Transverse colon (tissue), 4 donors: ENCODE measurements at places on chromosomes 2 and 18.

GRCh38 chr2:24957221-24957620 is 14.5 kb downstream of the DNAJC27 start:
- peaks cover 2% of the 10 kb centered on the region for H3K4me1 ChIP-seq
- peaks cover 5% of the 10 kb centered on the region for H3K36me3 ChIP-seq
- DNase-seq: no peak
- H3K27ac ChIP-seq: no peak overlapping the region
- no peak overlapping the region for H3K4me3 ChIP-seq
- H3K27me3 ChIP-seq: no peaks in the 10 kb centered on the region

- peaks cover 35% of the 10 kb centered on the region for H3K36me3 ChIP-seq
- no peak overlapping the region for H3K27ac ChIP-seq
- H3K27me3 ChIP-seq: no peaks in the 10 kb centered on the region
- H3K4me3 ChIP-seq: no peak overlapping the region
Observed at GRCh38 chr2:227341553-227341952, 16.5 kb downstream of the MFF start.

DNA sequence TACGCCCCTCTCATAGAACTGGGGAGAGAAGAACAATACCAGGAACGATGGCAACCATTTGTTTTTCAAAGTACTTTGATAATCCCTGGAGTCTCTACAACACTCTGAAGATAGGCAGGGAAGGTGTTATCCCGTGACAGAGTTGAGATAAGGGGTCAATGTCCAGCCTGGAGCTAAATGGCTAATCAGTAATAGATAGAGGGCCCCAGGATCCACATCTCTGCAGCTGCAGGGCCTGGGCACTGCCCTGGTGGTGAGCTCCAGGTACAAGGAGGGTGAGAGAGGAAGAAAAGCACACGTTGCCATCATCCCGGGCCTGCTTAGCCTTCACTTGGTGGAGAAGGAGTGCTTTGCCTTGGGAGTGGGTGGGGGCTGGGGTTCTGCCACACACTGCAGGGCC is 260.6 kb downstream of the PRKCE start:
- no peaks in the 10 kb centered on the region for H3K27me3 ChIP-seq
- no peak overlapping the region for H3K4me3 ChIP-seq

- no peak overlapping the region for H3K4me3 ChIP-seq
- H3K27ac ChIP-seq: no peak overlapping the region
- H3K36me3 ChIP-seq: no peaks in the 10 kb centered on the region
- peaks cover 10% of the 10 kb centered on the region for H3K4me1 ChIP-seq
Observed at GRCh38 chr2:205540036-205540435, 142.3 kb upstream of the NRP2 start.

DNA sequence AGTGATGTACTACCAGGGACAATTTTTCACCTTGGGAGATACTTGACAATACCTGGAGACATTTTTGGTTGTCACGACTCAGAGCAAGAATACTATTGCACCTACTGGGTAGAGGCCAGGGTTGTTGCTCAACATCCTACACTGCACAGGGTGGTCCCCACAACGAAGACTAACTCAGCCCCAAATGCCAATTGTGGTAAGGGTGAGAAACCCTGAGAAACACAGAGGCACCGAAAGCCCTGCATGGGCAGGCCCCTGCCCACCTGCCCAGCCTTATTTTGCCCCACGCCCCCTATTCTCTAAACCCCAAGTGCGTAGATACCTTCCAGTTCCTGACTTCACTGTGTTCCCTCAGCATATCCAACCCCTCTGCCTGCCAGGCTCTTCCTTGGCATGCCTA is 163.1 kb upstream of the PKDCC start:
- no peaks in the 10 kb centered on the region for H3K27me3 ChIP-seq
- no peaks in the 10 kb centered on the region for H3K36me3 ChIP-seq
- DNase-seq: no peak
- H3K4me3 ChIP-seq: no peak overlapping the region

GRCh38 chr2:38690499-38691420 is 24.8 kb downstream of the GALM start:
- H3K36me3 ChIP-seq: peaks cover 8% of the 10 kb centered on the region
- H3K4me3 ChIP-seq: no peak overlapping the region
- H3K4me1 ChIP-seq: peaks cover 10% of the 10 kb centered on the region
- peak overlapping the region; percentile 63 for H3K27ac ChIP-seq

DNA sequence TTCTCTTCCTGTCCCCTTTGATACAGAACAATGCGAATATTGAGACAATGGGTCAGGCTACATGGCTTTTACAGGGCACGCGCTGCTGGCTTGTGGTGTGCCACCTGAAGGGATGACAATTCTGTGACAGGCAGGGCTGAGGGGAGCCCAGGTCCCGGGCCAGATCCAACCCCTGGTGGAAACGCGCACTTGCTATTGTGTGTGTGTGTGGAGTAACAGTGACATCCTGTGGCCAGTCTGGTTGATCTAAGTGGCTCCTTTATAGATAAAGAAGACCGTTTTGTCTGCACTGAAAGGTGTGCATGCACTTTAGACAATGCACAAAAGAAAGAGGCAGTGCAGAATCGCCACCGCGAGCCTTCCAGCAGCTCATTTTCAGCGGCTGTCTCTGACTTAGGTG is 273.6 kb downstream of the HRH4 start:
- H3K36me3 ChIP-seq: no peaks in the 10 kb centered on the region
- DNase-seq: no peak
- H3K4me1 ChIP-seq: peaks cover 11% of the 10 kb centered on the region

DNA sequence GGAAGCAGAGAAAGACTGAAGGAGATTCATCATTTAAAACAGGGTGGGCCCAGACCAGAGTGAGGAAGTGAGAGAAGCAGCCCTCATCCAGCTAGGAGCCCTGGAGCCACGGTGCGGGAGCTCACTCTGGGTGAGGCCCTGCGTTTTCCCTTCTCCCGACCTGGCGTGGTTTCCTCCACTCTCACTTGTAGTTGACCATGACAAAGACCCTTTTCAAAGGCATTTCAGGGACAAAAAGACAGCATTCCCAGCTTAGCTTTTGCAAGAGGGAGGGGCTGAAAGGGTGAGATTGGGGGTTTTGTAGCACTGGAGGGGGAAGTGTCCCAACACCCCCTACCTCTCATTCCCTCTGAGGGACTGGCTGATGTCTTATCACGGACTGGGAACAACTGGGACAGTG is 56.6 kb downstream of the TRPM8 start:
- no peaks in the 10 kb centered on the region for H3K4me1 ChIP-seq
- no peaks in the 10 kb centered on the region for H3K27me3 ChIP-seq
- H3K27ac ChIP-seq: no peak overlapping the region
- H3K4me3 ChIP-seq: no peak overlapping the region
- no peak for DNase-seq
- H3K36me3 ChIP-seq: no peaks in the 10 kb centered on the region

- no peak overlapping the region for H3K27ac ChIP-seq
- no peaks in the 10 kb centered on the region for H3K4me1 ChIP-seq
- no peak overlapping the region for H3K4me3 ChIP-seq
- H3K36me3 ChIP-seq: no peaks in the 10 kb centered on the region
- DNase-seq: no peak
Observed at GRCh38 chr18:33652635-33653034, 74.6 kb downstream of the ASXL3 start.

DNA sequence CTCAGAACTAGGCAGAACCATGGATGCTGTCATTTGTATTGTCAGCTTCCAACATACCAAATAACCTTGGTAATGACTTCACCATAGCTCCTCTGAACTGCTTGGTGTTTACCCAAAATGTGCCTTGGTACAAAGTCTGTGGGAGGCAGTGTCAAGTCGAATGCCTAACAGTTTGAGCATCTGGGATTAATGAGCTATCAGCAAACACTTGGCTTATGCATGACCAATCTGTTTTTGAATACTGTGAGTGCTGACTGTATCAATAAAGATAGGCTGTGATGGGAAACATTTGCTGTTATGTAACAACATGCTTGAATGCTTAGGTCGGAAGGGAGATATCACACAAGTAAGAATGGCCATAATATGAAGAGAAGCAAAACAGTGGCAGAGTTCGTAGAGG is 455.4 kb downstream of the CMPK2 start:
- no peaks in the 10 kb centered on the region for H3K4me1 ChIP-seq
- no peak overlapping the region for H3K4me3 ChIP-seq
- no peaks in the 10 kb centered on the region for H3K36me3 ChIP-seq

DNA sequence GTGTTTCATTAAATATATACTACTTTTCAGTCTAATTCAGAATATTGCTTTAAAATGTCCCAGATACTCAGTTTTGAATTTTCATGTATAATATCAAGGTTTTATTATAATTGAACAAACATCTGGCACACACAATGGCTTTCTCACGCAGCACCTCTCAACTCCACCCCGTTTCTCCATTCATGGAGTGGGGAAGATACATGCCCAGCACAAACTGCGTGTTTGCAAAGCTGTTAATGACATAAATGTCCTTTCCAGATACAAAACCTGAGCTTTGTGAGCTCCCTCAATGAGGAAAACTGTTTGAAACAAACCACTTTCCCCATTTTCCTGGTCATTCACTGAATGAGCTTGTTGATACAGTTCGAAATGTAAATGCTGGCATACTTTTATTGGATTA is 150.3 kb upstream of the RASGRP3 start:
- no peak overlapping the region for H3K4me3 ChIP-seq
- DNase-seq: no peak
- no peak overlapping the region for H3K27ac ChIP-seq
- H3K27me3 ChIP-seq: no peaks in the 10 kb centered on the region

DNA sequence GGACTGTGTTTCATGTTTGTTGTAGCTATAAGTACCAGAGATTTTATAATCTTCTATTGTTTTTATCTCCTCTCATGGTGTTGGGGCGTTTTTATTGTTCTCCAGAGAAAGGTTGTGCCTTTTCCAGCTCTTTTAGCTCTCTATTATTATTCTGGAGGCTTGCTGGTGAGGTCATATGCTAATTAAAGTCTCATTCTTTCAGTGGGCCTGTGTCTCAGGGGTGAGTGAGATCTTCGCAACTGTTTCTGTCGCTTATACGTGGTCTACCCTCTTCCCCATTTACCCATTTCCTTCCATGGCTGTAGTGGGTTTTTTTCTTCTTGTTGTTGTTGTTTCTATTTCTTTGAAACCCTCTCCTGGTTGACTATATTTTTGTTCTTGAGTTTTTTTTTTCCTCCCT is 584.9 kb downstream of the TMEM182 start:
- no peaks in the 10 kb centered on the region for H3K4me1 ChIP-seq
- H3K27me3 ChIP-seq: no peaks in the 10 kb centered on the region
- no peak overlapping the region for H3K27ac ChIP-seq
- H3K36me3 ChIP-seq: no peaks in the 10 kb centered on the region
- no peak overlapping the region for H3K4me3 ChIP-seq

DNA sequence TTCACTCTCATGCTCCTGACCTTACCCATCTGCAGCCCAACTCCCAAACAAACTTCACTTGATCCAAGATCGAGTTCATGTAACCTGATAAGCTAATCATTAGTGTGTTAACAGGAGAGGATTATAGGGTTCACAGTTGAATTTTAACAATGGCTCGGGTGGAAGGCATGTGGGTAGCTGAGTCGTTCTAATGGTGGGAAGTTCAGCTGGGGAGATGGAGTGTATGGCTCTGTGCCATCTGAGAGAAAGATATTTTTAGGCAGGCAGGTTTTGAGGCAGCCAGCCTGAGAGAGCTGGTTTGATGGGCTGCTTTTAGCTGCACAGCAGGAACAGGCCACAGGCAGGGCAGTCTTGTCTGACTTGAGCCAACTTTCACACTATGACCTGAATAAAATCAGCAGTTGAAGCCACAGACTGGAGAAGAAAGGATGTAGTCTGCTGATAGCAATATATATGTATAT is 17.7 kb upstream of the NFE2L2 start:
- no peak for DNase-seq
- no peaks in the 10 kb centered on the region for H3K36me3 ChIP-seq
- no peak overlapping the region for H3K27ac ChIP-seq
- no peaks in the 10 kb centered on the region for H3K27me3 ChIP-seq
- H3K4me1 ChIP-seq: no peaks in the 10 kb centered on the region
- H3K4me3 ChIP-seq: no peak overlapping the region

DNA sequence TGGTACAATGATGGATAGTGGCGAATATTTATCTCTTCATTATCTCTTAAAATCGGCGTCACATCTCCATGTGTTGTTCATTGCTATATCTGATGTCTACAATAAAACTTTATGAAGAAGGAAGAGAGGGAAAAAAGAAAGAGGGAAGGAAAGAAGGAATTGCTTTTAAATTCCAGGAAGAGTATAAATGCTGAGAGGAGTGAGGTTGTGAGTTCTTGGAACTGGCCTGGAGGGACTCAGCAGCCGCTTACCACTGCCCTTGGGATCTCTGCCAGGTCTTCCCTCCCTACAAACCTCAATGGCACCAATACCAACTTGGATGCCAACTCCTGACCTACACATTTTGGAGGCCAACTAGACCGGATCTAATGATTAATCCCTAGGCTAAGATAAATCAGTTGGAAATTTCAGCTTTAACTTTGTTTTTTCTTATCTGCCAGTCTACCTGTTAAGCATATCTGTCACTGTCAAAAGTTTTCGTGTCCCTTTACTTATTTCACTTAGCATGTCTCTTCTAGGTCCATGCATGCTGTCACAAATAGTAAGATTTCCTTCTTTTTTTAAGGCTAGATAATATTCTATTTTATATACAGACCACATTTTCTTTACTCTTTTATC is 9.8 kb downstream of the SCN9A start:
- H3K4me3 ChIP-seq: no peak overlapping the region
- H3K27ac ChIP-seq: no peak overlapping the region
- H3K27me3 ChIP-seq: no peaks in the 10 kb centered on the region
- DNase-seq: no peak

DNA sequence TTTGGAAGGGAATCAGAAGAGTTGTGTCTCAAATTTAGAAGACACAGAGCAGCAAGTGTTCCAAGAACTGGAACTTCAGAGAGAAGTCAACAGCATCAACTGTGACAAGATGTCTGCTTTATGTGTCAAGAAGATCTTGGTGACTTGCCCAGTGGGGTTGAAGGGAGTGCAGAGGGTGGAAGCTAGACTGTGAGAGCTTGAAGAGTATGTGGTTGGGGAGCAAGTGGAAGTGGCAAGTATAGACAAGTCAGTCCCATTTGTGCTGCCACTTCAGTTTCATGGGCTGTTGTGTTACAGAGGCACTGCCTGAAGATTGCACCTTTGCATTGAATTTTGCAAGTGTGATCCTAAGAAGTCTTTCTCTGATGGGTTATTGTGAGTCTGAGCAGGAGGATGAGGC is 68.7 kb upstream of the MC2R start:
- no peak overlapping the region for H3K4me3 ChIP-seq
- H3K4me1 ChIP-seq: no peaks in the 10 kb centered on the region
- H3K36me3 ChIP-seq: no peaks in the 10 kb centered on the region
- H3K27ac ChIP-seq: no peak overlapping the region
- DNase-seq: no peak

DNA sequence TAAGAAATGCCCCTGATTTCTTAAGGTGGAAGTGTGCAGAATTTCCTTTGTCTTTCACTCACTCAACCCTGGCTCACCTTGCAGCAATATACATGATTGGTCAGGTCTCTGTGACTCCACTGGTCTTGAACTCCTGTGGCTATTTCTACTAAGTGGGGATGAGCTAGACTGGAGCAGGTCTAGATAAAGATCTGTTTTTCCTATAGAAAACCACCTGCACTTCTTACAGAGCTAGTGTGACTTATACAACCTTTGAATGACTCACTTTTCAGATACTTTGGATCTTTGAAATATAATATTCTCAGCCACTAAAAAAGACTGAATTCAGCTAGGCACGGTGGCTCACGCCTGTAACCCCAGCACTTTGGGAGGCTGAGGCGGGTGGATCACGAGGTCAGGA is 98.5 kb upstream of the KCTD1 start:
- H3K4me1 ChIP-seq: no peaks in the 10 kb centered on the region
- no peak for DNase-seq
- H3K27ac ChIP-seq: no peak overlapping the region
- H3K36me3 ChIP-seq: no peaks in the 10 kb centered on the region

- H3K4me3 ChIP-seq: no peak overlapping the region
- no peak for DNase-seq
- no peaks in the 10 kb centered on the region for H3K4me1 ChIP-seq
- H3K27me3 ChIP-seq: no peaks in the 10 kb centered on the region
- H3K36me3 ChIP-seq: no peaks in the 10 kb centered on the region
Observed at GRCh38 chr2:80687524-80687923, 383.0 kb upstream of the LRRTM1 start.
